ENCODE measurements at places on chromosomes 1 and 21.

DNA sequence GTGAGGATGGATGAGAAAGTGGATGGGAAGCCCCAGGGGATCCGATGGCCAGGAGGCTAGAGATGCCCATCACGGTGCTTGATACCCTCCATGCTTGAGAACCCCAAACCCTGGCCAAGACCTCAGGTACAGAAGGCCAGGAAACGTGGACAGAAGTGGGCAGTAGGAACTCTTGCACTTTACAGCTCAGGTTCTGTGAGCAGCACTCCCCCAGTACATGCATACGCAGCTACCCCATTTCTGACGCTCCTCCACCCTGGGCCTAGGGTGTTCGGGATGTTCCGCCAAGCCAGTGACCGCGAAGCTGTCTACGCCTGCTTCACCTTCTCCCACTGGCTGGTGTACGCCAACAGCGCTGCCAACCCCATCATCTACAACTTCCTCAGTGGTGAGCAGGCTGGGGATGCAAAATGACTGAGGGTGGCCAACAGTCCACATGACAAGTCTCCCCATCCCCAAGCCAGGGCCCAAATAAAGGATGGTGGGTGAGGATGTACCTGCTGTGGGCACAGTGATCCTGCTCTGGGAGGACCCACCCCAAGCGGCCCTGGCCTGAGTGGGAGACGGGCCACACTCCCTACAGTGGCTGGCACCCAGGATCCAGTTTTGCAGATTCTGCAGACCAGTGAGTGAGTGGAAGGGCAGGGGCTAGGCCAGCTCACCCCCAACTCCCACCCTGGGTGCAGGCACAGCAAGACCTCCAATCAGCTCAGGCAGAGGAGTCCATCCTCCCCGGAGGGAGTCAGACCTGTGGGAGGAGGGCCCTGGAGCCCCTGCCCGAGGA is 7.4 kb downstream of the HCRTR1 start:
- no peak overlapping the region for H3K4me3 ChIP-seq
- DNase-seq = no peak
- H3K36me3 ChIP-seq = peaks cover 20% of the 10 kb centered on the region
- no peaks in the 10 kb centered on the region for H3K27me3 ChIP-seq

DNA sequence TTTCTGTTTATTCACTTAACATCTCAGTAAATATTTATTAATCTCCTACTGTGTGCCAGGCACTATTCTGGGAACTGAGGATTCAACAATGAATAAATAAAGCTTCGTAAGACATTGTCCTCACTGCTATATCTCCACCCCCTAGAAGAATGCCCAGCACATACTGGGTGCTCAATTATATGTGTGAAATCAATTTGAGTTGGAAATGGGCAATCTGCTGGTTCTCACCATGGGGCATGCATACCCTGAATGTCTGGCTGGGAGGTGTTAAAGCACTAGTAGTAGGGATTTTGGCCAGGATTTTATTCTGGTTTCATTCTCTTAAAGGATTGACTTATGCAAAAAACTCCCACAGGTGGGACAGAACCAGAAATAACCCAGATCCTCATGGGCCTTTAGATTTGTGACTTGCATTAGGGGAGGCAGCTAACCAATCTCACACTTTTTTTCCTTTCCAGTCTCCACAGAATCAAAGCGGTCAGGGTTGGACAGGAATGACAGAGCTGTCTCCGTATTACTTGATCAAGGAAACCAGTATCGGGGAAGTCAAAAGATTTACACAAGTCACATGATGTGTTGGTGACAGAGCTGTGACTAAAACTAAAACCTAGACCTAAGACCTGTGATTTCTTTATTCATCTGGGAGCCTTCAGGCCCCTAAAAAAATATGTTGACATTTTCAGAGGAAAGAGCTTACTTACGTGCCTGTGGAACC is 12.8 kb downstream of the GFI1 start:
- H3K4me1 ChIP-seq = no peaks in the 10 kb centered on the region
- peaks cover 16% of the 10 kb centered on the region for H3K27me3 ChIP-seq
- no peaks in the 10 kb centered on the region for H3K36me3 ChIP-seq
- no peak overlapping the region for H3K4me3 ChIP-seq
- DNase-seq = no peak

DNA sequence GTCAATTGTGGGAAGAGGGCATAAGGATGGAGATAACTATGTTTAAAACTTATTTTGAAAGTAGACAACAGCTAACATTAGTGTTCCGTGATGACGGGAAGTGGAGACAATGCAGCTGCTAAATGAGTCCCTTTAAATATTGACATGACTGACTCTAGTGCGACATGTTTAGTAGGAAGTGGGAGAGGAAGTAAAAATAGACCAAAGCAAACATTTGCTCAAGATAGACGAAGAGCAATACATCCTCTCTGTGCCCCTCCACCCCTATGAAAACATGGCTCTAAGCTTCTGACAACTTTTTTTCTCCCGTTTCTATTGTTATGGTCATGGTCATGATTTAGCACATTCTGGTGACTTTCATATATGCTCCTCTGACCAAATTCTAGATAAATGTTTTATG is 60.0 kb upstream of the HMCN1 start:
- no peak overlapping the region for H3K4me3 ChIP-seq
- no peak for DNase-seq
- no peaks in the 10 kb centered on the region for H3K27me3 ChIP-seq
- H3K36me3 ChIP-seq = no peaks in the 10 kb centered on the region
- peaks cover 11% of the 10 kb centered on the region for H3K4me1 ChIP-seq
- H3K27ac ChIP-seq = no peak overlapping the region

GRCh38 chr1:210951279-210951678 is 182.7 kb downstream of the KCNH1 start:
- H3K4me3 ChIP-seq = no peak overlapping the region
- no peak for DNase-seq
- H3K27ac ChIP-seq = no peak overlapping the region
- no peaks in the 10 kb centered on the region for H3K36me3 ChIP-seq
- no peaks in the 10 kb centered on the region for H3K27me3 ChIP-seq

DNA sequence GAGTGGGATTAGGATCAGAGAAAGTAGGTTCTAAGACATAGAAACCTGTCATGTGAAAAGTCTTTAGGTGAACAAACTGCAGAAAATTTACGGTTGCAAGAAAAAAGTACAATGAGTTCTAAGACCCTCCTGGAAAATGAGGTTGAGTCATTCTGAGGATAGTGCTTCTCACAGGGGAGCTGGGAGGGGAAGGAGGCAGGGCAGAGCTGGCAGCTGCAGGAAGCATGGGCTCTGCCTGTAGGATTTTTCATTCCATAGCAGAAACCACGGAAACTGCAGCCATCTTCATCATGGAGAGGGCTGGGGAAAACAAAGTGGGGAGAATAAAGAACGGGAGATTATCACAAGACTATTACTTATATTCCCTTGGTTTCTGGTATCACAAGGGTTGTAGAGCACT is 25.8 kb upstream of the THEM4 start:
- H3K27ac ChIP-seq = no peak overlapping the region
- no peak overlapping the region for H3K4me3 ChIP-seq
- H3K27me3 ChIP-seq = no peaks in the 10 kb centered on the region
- H3K36me3 ChIP-seq = no peaks in the 10 kb centered on the region

- H3K27ac ChIP-seq = no peak overlapping the region
- DNase-seq = no peak
- no peak overlapping the region for H3K4me3 ChIP-seq
- H3K36me3 ChIP-seq = no peaks in the 10 kb centered on the region
Observed at GRCh38 chr1:209618756-209619420, 33.3 kb downstream of the LAMB3 start.

DNA sequence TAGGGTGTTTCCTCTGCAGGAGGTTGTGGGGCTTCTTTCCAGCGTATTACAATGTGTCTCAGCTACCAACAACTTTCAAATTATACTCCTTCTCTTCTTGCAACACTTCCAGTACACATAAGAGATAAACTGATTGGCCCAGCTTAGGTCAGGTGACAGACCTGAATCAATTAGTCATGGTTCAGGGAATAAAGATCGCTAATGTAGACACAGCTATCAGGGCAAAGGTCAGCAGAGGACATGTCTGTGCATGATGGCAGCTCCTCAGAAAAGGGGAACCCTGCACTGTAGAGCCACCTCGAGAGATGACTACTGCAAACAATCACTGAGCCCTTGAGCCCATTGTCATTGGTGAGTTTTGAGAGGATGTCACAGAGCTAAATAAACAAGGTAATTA is 36.8 kb upstream of the PKN2 start:
- no peak for DNase-seq
- no peak overlapping the region for H3K4me3 ChIP-seq
- H3K27me3 ChIP-seq = 0 out of 2 replicates have a peak, but pooled peaks cover 5% of the 10 kb centered on the region
- no peaks in the 10 kb centered on the region for H3K36me3 ChIP-seq

- no peak for DNase-seq
- no peaks in the 10 kb centered on the region for H3K4me1 ChIP-seq
- no peaks in the 10 kb centered on the region for H3K36me3 ChIP-seq
- no peak overlapping the region for H3K4me3 ChIP-seq
- no peaks in the 10 kb centered on the region for H3K27me3 ChIP-seq
Observed at GRCh38 chr1:157734321-157734720, 33.8 kb upstream of the FCRL3 start.

DNA sequence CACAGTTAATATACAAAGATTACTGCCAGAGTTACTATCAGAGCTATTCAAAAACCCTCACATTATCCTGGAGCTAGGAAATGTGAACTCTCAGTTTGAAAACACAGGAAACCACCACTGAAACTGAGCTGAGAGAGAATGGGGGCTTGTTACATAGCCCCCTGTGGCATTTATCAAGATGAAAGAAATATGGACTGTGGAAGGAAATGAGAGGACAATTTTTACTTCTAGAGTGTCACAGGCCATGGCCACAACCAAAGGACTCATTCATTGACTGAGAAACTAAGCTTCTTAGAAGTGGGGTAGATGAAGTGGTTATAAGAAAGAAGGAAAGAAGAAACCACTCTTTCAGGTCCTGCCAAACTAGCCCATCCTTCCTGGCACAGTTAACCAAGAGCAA is 25.3 kb downstream of the DSTYK start:
- no peaks in the 10 kb centered on the region for H3K27me3 ChIP-seq
- no peak overlapping the region for H3K27ac ChIP-seq
- DNase-seq = no peak
- H3K4me3 ChIP-seq = no peak overlapping the region

GRCh38 chr1:214438530-214438929 is 112.9 kb downstream of the PTPN14 start:
- peaks cover 6% of the 10 kb centered on the region for H3K4me1 ChIP-seq
- no peak overlapping the region for H3K4me3 ChIP-seq

- H3K4me3 ChIP-seq = peak overlapping the region; percentile 64
- peaks cover 48% of the 10 kb centered on the region for H3K27me3 ChIP-seq
- H3K27ac ChIP-seq = peak overlapping the region; percentile 71
- peaks cover 4% of the 10 kb centered on the region for H3K36me3 ChIP-seq
- DNase-seq = no peak
Observed at GRCh38 chr1:212607206-212607912, 1.2 kb upstream of the ATF3 start.

GRCh38 chr1:12098786-12099185 is 35.7 kb downstream of the TNFRSF8 start:
- no peaks in the 10 kb centered on the region for H3K27me3 ChIP-seq
- DNase-seq = no peak
- no peak overlapping the region for H3K4me3 ChIP-seq
- H3K4me1 ChIP-seq = no peaks in the 10 kb centered on the region
- no peak overlapping the region for H3K27ac ChIP-seq
- no peaks in the 10 kb centered on the region for H3K36me3 ChIP-seq

- H3K4me1 ChIP-seq = no peaks in the 10 kb centered on the region
- no peaks in the 10 kb centered on the region for H3K36me3 ChIP-seq
- H3K27ac ChIP-seq = no peak overlapping the region
- DNase-seq = no peak
- no peaks in the 10 kb centered on the region for H3K27me3 ChIP-seq
Observed at GRCh38 chr1:2795926-2796325, 5.6 kb downstream of the TTC34 start.

DNA sequence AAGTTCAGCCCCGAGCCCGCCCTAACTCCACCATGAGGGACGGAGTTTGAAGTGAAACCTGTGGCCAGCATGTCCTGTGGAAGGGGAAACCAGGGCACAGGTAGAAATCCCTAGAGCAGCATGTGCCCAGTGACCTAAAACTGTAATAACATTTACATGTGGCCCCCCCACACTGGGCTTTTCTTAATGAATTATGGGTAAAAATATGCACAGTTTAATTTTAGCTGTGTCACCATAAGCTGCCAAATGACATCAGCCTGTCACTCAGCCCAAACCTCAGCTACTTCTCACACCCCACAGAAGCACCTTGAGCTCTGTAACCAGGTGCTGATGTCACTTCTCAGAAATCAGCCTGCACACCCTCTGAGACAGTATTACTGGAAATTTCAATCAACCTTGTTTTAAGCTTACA is 50.0 kb upstream of the SLC19A1 start:
- H3K4me1 ChIP-seq = peaks cover 8% of the 10 kb centered on the region
- H3K27me3 ChIP-seq = no peaks in the 10 kb centered on the region
- no peak overlapping the region for H3K4me3 ChIP-seq
- no peak overlapping the region for H3K27ac ChIP-seq

DNA sequence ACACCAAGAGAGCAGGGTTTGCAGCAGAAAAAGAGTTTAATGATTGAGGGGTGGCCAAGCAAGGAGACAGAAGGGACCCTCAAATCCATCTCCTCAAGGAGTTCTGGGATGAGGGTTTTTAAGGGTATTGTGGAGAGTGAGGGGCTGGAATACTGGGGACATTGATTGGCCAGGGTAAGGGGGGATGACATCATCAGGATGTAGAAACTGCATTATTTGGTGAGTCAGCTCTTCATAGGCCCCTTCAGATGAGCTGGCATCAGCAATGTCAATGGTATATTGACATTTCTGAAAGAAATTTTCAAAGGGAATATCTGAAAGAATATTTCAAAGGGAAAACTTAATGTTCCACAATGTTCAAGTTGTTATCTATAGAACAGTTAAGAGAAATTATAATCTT is 168.1 kb upstream of the SNX7 start:
- no peak overlapping the region for H3K4me3 ChIP-seq
- DNase-seq = no peak
- H3K27ac ChIP-seq = no peak overlapping the region
- H3K27me3 ChIP-seq = no peaks in the 10 kb centered on the region
- H3K36me3 ChIP-seq = no peaks in the 10 kb centered on the region

GRCh38 chr21:15514073-15514946 is 215.5 kb upstream of the USP25 start:
- no peak overlapping the region for H3K27ac ChIP-seq
- no peak for DNase-seq
- no peaks in the 10 kb centered on the region for H3K4me1 ChIP-seq
- H3K27me3 ChIP-seq = no peaks in the 10 kb centered on the region
- H3K4me3 ChIP-seq = no peak overlapping the region

DNA sequence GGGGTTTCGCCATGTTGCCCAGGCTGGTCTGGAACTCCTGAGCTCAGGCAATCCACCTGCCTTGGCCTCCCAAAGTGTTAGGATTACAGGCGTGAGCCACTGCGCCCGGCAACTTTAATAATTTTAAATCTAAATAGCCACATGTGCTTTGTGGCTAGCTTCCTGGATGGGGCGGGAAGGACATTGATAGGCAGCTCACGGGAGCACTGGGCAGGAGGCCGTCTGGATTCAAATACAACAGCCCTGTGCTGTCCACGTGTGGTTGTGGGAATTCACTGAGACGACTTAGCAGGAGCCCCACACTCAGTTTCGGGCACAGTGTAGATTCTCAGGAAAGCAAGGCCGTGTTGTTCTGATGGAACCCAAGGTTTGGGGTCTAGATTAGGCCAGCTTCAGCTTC is 177.1 kb downstream of the ETS2 start:
- H3K4me1 ChIP-seq = peaks cover 71% of the 10 kb centered on the region
- no peak overlapping the region for H3K4me3 ChIP-seq
- H3K36me3 ChIP-seq = no peaks in the 10 kb centered on the region
- H3K27ac ChIP-seq = no peak overlapping the region
- H3K27me3 ChIP-seq = no peaks in the 10 kb centered on the region
